ENCODE measurements at places on chromosomes 2 and 18. TPM values are rescaled to one million over a fixed set of nuclear protein-coding genes. Genes with fewer than 3 reads are reported as not detected.

CXCR4 gene
- total RNA-seq, result 226 TPM

GCG gene
- not detected for total RNA-seq

TMEM198 gene
- 0.47 TPM for total RNA-seq

FSHR gene
- total RNA-seq, result not detected

- DNase-seq, result peak; percentile 26
- no peaks in the 10 kb centered on the region for H3K27me3 ChIP-seq
- no peak overlapping the region for H3K27ac ChIP-seq
- peak overlapping the region; percentile 79 for H3K4me3 ChIP-seq
- H3K36me3 ChIP-seq, result peaks cover 25% of the 10 kb centered on the region
These were observed 567 bp downstream of the PCYOX1 start for GRCh38 chr2:70258532-70258875.

GRCh38 chr2:86596118-86596517 is 27.5 kb downstream of the RNF103 start:
- peaks cover 15% of the 10 kb centered on the region for H3K27me3 ChIP-seq
- no peak for DNase-seq
- H3K36me3 ChIP-seq, result no peaks in the 10 kb centered on the region
- peaks cover 7% of the 10 kb centered on the region for H3K4me1 ChIP-seq
- no peak overlapping the region for H3K4me3 ChIP-seq
- no peak overlapping the region for H3K27ac ChIP-seq

DNA sequence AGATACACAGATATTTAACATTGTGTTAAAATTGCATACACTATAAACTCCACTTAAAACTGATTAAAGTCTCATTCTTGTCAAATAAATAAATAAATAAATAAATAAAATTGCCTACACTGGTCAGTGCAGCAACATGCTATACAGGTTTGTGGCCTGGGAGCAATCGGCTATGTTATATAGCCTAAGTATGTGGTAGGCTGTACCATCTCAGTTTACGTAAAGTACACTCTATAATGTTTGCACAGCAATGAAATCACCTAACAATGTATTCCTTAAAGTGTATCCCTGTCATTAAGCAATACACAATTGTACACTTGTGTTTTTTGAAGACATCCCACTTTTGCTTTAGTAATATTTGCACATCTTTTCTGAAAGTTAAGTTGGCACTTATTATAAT is 337.7 kb upstream of the SETBP1 start:
- H3K27ac ChIP-seq, result no peak overlapping the region
- no peak overlapping the region for H3K4me3 ChIP-seq
- no peaks in the 10 kb centered on the region for H3K27me3 ChIP-seq
- H3K36me3 ChIP-seq, result no peaks in the 10 kb centered on the region
- no peak for DNase-seq
- H3K4me1 ChIP-seq, result no peaks in the 10 kb centered on the region

DNA sequence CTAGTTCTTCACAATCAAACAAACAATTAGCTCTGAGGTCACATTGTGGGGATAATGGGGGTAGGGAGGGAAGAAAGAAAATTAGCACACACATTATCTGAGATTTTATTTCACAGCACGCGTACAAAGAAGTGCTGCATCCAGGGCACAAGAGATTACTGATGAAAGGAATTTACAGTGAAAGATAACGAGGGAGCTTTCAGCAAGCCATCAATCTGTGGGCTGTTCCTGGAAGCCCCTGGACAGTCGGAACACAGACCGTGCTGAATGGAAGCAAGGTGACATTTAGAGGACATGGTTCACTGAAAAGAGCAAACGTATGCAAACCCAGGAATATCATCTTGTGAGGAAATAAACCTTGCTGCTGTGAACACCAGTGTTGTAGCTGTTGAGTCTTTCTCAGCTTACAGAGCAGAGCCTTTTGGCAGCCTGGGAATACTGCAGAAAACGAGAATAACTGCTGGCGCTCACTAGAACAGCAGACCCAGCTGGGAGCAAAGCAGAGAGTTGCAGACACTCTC is 63.2 kb downstream of the SCG2 start:
- no peak for DNase-seq
- no peak overlapping the region for H3K4me3 ChIP-seq
- no peaks in the 10 kb centered on the region for H3K36me3 ChIP-seq
- H3K27me3 ChIP-seq, result no peaks in the 10 kb centered on the region

GRCh38 chr18:71329114-71329513 is 1040.3 kb downstream of the SOCS6 start:
- H3K4me1 ChIP-seq, result no peaks in the 10 kb centered on the region
- H3K36me3 ChIP-seq, result no peaks in the 10 kb centered on the region
- no peak overlapping the region for H3K27ac ChIP-seq
- H3K4me3 ChIP-seq, result no peak overlapping the region
- no peaks in the 10 kb centered on the region for H3K27me3 ChIP-seq

DNA sequence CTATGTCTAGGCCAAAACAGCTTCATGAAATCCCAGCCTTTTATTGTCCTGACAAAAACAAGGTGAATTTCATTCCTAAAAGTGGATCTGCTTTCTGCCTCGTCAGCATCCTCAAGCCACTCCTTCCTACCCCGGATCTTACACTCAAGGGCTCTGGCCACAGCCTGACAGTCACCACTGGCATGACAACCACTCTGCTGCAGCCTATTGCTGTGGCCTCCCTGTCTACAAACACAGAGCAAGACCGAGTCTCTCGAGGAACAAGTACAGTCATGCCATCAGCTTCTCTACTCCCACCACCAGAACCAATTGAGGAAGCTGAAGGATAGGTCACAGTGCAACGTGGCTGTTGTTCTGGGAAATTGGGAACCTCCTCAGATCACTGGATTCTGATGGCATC is 106.1 kb downstream of the ICA1L start:
- no peak for DNase-seq
- peaks cover 26% of the 10 kb centered on the region for H3K4me1 ChIP-seq
- no peaks in the 10 kb centered on the region for H3K27me3 ChIP-seq
- H3K4me3 ChIP-seq, result no peak overlapping the region
- H3K27ac ChIP-seq, result no peak overlapping the region
- peaks cover 47% of the 10 kb centered on the region for H3K36me3 ChIP-seq

- peaks cover 79% of the 10 kb centered on the region for H3K4me1 ChIP-seq
- H3K27me3 ChIP-seq, result no peaks in the 10 kb centered on the region
- peak overlapping the region; percentile 95 for H3K27ac ChIP-seq
- peak; percentile 96 for DNase-seq
- H3K4me3 ChIP-seq, result peak overlapping the region; percentile 64
These were observed 64.0 kb upstream of the CABLES1 start for GRCh38 chr18:23071285-23071684.

GRCh38 chr2:240452462-240453256 is 17.2 kb downstream of the GPC1 start:
- peaks cover 43% of the 10 kb centered on the region for H3K27me3 ChIP-seq
- H3K4me1 ChIP-seq, result peaks cover 6% of the 10 kb centered on the region
- no peak overlapping the region for H3K4me3 ChIP-seq
- H3K27ac ChIP-seq, result no peak overlapping the region
- no peaks in the 10 kb centered on the region for H3K36me3 ChIP-seq
